ENCODE measurements at places on chromosomes 12 and 14.

DNA sequence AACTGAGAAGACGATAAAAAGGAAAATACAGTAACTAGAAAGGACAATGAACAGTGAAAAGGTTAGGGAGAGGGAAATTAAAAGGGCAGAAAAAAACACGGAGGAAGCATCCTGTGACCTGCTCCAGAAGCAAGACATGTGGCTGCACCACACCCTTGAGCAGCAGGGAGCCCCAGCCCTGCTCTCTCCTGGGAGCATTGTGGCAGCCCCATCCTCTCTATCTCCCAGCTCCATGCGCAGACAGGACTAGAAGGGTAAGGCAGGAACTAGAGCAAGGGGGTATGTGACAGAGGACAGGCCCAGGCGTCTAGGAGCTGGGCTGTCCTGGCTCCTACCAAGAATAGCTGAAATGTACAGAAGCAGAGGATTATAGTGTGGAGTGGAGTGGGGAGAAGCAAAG lies 38.6 kb upstream of the SMUG1 start:
- no peak for DNase-seq

- DNase-seq, result peak; percentile 68
These were observed 304.8 kb upstream of the OR4E1 start for GRCh38 chr14:21978184-21978998.

GRCh38 chr14:92382677-92383076 lies 59.7 kb downstream of the SLC24A4 start:
- DNase-seq, result no peak

DNA sequence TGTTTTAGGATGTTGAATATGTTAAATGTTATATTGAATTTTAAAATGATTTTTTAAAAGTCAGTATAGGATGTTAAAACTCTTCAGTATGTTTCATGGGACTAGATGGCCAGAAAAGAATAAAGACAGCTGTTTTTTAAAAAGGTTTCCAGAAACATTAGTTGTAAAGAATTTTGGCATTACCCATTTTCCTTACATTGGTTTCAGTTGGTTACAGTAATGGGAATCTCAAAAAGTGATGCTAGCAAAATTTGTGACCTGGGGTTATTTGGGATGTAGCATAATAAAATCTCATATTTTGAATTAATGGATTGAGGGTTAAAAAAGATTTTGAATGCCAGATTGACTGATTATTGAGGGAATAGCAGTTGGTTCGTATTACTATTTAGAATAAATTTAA lies 25.3 kb downstream of the EID3 start:
- DNase-seq, result no peak

DNA sequence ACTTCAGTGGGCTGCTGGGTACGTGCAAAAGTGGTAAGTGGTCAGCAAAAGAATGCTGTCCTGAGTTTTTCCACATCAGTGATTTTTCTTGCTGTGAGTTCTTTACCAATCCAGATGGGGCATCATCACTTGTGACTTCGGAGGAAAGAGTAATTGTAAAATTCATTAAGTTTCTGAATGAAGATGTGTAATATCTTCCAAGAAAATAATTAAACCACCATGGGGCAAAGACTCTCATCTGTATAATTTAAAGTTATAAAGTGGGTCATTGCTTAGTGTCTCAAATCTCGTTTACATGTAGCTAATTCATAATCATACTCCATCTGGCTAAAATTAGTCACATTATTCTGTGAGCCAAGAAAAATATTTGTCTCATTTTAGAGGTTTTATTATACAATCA lies 10.8 kb upstream of the MED6 start:
- no peak for DNase-seq

- no peak for DNase-seq
These were observed 74.9 kb downstream of the RMST start for GRCh38 chr12:97537501-97537900.

DNA sequence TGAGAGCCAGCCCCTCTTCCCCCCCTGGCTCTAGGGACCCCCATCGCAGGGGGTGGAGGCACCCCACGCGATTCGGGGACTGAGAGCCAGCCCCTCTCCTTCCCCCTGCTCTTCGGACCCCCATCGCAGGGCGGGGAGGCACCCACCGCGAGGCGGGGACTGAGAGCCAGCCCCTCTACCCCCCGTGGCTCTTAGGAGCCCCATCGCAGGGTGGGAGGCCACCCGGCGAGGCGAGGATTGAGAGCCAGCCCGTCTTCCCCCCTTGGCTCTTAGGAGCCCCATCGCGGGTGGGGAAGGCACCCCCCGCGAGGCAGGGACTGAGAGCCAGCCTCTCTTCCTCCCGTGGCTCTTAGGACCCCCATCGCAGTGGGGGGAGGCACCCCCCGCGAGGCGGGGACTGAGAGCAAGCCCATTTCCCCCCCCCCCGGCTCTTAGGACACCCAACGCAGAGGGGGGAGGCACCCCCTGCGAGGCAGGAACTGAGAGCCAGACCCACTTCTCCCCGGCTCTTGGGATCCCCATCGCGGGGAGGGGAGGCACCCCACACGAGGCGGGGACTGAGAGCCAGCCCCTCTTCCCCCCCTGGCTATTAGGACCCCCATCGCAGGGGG lies 45.6 kb downstream of the DDX11 start:
- peak; percentile 9 for DNase-seq

DNA sequence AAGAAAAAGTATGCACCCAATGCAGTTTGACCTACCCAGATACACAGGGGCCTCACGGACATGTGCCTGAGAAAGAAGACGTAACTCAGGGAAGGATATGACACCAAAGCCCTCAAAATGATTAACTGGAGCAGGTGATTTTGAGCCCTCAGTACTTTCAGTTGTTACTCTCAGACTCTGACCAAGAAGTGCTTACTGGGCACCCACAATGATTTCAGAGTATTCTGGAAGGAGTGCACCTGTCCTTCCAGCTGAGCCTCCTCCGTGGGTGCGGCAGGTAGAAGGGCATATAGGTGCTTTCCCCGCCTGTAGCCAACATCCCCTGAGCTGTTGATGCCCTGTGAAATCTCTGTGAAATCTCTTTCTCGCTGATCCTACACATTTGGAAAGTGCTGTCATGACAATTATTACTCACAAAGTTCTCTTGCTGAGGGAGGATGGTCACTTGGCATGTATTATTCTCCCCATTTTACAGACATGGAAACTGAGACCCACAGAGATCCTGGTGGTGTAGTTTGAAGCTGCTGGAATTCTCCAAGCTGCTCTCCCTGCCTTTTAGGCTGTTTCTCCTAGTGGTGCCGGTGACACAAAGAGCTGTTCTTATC lies 154.3 kb upstream of the CCND2 start:
- DNase-seq, result peak; percentile 43

- DNase-seq, result no peak
These were observed 119.5 kb downstream of the TTC7B start for GRCh38 chr14:90696720-90697119.

GRCh38 chr12:114740448-114740847 lies 56.5 kb upstream of the TBX3 start:
- DNase-seq, result no peak

GRCh38 chr12:53381731-53382630 lies 2.0 kb downstream of the SP1 start:
- peak; percentile 68 for DNase-seq

DNA sequence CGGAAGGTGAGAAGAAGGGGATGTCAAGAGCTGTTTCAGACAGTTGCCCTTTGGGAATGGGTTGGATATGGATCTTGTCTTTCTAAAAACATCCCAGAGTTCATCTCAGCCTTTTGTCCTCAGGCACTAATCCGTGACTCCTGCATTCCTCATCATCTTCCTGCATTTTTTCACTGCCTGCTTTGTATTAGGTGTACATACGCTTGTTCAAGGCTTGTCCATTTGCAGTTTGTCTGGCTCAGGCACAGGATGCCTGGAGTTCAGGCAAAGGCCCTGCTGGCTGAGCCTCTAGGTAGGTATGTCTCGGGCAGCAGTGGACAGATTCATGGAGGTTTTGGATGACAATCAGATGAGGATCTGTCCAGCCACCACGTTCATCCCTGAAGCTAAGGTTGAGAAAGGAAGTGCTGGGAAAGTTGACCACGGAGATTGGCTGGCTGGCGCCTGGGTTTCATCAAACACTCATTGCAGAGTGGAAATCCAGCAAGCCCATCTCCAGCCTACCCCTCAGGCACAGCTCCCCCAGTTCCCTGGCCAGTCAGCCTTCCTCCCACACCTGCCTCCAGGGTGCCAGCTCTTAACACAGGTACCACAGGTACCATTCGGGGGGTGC lies 12.4 kb upstream of the TMEM106C start:
- no peak for DNase-seq

- DNase-seq, result no peak
These were observed 96.6 kb downstream of the CDK17 start for GRCh38 chr12:96303653-96304052.

GRCh38 chr14:69175130-69175529 lies 16.2 kb upstream of the EXD2 start:
- no peak for DNase-seq

DNA sequence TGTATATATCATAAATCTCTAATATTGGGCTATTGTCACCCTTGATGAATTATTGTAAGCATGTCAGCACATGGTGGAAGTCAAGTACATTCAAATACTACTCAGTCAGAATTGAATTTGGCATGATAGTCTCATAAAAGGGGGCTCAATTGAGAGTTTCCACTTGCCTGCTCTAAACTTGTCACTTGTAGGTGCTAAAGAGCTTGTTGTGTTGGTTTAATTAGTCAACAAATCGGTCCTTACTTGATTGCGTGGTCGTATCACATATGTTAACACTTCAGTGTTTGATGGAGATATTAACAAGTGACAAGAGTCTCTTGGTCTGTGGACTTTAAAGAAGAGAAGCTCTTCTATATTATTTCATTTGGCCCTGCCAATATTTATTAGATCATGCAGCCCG lies 81.1 kb downstream of the NKX2-1 start:
- no peak for DNase-seq

DNA sequence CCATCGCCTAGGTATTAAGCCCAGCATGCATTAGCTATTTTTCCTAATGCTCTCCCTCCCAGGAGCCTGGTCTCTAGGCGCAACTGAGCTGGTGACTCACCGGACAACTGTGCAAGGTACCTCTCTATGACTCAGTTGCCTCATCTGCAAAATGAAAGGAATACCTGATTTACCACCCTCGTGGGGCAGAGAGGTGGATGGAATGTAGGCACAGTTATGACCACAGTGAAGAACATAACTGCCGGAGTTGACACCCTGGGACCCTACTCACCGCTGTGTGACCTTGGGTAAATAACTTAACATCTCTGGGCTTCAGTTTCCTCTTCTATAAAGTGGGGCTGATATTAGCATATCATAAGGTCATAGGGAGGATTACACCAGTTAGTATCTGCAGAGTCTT lies 22.6 kb downstream of the BCL11B start:
- no peak for DNase-seq

GRCh38 chr12:51405801-51406207 lies 14.6 kb upstream of the GALNT6 start:
- no peak for DNase-seq

- no peak for DNase-seq
These were observed 28.6 kb upstream of the EMP1 start for GRCh38 chr12:13167906-13168305.

- DNase-seq, result no peak
These were observed 82.0 kb upstream of the SLC38A4 start for GRCh38 chr12:46907791-46908190.
